ENCODE measurements at places on chromosomes 6 and 20. TPM values are rescaled to one million over a fixed set of nuclear protein-coding genes. Genes with fewer than 3 reads are reported as not detected.

The NHLRC1 gene
- 3.2 TPM for total RNA-seq

The BNIP5 gene
- total RNA-seq: 0.11 TPM

The ZNF334 gene
- 10.5 TPM for total RNA-seq

DNA sequence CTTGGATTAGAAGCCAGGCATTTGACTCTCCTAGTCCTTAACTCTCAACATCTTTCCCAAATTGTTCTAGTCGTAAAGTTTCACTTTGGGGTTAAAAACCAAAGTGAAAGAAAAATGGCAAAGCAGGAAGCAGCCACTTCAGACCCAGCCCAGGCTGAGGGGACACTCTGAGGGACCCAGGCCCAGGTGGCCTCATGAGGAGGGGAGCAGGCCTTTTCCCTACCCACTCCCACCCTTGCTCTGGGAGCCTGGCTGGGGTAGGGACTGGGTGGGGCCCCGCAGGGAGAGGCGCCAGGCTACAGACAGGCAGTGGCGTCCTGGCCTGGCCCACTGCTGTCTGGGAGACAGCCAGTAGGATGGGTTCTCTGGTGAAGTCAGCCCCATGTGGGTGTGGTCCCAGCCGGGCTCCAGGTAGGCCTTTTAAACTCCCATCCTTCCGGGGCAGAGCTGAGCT, 68.7 kb upstream of the MYL9 start:
- H3K27ac ChIP-seq: peak overlapping the region; percentile 89
- H3K4me1 ChIP-seq: peaks cover 20% of the 10 kb centered on the region
- no peaks in the 10 kb centered on the region for H3K36me3 ChIP-seq
- no peaks in the 10 kb centered on the region for H3K27me3 ChIP-seq

The JAG1 gene
- 14.1 TPM for total RNA-seq

DNA sequence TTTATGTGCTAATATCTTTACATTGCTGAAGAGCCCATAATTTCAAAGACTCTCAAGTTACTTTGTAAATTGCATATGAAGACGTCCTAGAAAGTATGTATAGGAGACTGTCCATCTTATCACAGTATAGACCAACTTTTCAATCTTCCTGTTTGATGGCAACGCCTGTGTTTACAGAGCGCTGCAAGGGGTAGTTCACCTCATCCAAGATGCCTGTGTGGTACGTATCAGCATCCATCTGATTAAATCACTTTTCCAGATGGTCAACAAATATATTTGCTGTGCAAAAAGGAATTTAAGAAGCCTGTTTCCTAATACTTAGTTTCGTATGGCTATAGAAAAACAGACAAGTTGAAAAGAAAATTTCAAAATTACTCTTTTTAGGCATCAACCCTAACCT, 17.9 kb upstream of the PDE10A start:
- no peaks in the 10 kb centered on the region for H3K27me3 ChIP-seq
- H3K36me3 ChIP-seq: no peaks in the 10 kb centered on the region
- no peak for DNase-seq

The DHX35 gene
- 7.7 TPM for total RNA-seq

DNA sequence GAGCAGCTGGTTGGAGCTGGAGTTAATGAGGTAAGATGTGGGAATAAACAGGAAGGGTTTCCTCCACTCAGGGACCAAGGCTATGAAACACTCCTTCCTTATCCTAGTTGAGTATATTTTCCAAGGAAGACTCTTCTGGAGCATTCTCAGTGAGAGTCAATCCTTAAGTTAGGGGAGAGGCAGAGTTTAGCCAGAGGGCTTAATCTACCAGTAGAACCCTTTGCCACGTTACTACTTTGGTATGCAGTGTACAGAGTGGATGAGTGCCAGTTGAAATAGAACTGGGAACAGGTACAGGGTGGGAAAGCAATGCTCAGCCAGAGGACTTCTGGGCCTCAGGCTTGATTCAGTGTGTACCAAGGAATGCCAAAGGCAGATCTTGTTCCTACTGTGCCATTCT, 114.3 kb downstream of the UBE3D start:
- H3K27ac ChIP-seq: no peak overlapping the region
- no peak overlapping the region for H3K4me3 ChIP-seq
- no peaks in the 10 kb centered on the region for H3K36me3 ChIP-seq
- H3K27me3 ChIP-seq: no peaks in the 10 kb centered on the region
- no peak for DNase-seq

DNA sequence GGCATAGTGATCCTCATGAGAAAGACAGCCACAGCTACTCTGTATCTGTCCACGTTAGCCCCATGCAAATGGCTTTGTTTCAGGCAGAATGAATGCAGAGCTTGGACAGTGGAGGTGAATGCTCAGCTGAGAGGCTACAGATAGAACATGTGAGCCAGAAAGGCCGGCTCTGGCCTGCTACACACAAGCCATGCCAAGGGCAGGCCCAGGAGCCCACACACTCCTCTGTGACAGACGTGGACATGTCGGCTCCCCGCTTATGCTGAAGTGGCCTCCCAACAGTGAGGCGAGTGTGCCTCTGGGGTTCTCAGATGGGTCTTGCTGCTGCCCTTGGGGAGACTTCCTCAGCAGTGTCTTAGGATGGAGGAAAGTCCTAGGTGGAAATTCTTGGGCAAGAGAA, 159.6 kb downstream of the SYNDIG1 start:
- H3K4me3 ChIP-seq: no peak overlapping the region
- H3K36me3 ChIP-seq: no peaks in the 10 kb centered on the region
- no peaks in the 10 kb centered on the region for H3K27me3 ChIP-seq
- no peak overlapping the region for H3K27ac ChIP-seq

DNA sequence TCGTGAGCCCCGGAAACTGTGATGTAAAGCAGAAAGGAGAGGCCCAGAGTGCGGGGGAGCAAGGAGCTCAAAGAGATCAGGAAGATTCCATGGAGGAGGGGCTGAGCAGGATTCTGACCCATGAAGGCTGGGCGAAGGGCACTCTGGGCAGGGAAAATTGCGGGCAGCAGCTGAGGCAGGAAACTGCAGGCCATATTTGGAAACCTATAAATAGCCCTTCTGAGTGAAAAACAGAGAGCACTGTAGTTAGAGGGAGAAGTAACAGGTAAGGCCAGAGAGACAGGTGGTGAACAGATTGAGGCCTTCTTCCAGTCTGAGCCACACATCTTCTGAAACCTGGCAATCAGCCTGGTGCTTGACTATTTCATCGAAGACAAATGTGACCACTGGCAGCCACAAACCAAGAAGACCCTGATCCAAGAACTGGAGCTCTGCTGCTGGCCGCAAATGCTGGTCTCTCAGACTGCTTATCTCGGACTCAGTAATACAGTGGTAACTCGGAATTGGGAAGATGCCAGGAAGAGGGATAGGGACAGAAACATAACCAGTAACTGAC, 14.1 kb upstream of the BEND3 start:
- H3K27me3 ChIP-seq: no peaks in the 10 kb centered on the region
- H3K27ac ChIP-seq: no peak overlapping the region
- DNase-seq: no peak
- H3K36me3 ChIP-seq: no peaks in the 10 kb centered on the region
- H3K4me1 ChIP-seq: no peaks in the 10 kb centered on the region

GRCh38 chr6:10203651-10204050, 211.2 kb downstream of the TFAP2A start:
- no peak overlapping the region for H3K4me3 ChIP-seq
- H3K4me1 ChIP-seq: no peaks in the 10 kb centered on the region
- no peaks in the 10 kb centered on the region for H3K27me3 ChIP-seq
- H3K36me3 ChIP-seq: no peaks in the 10 kb centered on the region

All from adrenal gland (tissue), 19 donors.